Activated CD4-positive, alpha-beta T cell treated with anti-CD3 and anti-CD28 coated beads, Interleukin-2, amount 50 U/mL, for 4 hours (primary cell): ENCODE measurements at places on chromosomes 6 and 20.

GRCh38 chr6:1885576-1886011, 275.9 kb downstream of the FOXC1 start:
- no peak for DNase-seq

DNA sequence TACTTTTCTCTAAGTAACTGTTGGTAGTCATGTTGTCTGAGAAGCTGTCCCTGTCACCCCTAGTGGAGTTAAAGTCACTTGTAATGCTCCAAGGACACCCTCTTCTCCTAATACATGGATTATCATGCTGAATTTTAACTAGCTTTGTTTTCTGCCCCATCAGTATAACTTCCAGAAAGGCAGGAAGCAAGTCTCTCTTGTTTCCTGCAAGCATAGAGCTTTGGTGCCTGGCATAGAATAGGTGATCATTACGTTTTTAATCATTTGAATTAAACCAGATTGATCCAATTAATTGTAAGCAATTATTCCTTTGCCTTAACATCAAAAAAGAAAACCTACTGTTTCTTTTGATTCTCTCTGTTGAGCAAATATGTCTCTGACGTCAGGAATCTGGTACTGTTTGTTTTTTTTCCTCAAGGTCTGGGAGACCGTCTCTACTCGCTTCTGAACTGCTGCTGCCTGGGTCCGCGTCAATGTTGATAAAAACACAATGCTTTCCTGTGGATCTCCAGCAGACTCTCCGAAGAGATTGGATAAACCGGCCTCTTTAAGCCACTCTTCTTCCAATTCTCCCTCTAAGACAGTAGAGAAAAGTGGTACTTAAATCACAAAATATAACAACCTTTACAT, 71.8 kb downstream of the ARHGAP18 start:
- DNase-seq = no peak

- DNase-seq = no peak
These were observed 49.9 kb downstream of the TULP4 start for GRCh38 chr6:158361961-158362669.

DNA sequence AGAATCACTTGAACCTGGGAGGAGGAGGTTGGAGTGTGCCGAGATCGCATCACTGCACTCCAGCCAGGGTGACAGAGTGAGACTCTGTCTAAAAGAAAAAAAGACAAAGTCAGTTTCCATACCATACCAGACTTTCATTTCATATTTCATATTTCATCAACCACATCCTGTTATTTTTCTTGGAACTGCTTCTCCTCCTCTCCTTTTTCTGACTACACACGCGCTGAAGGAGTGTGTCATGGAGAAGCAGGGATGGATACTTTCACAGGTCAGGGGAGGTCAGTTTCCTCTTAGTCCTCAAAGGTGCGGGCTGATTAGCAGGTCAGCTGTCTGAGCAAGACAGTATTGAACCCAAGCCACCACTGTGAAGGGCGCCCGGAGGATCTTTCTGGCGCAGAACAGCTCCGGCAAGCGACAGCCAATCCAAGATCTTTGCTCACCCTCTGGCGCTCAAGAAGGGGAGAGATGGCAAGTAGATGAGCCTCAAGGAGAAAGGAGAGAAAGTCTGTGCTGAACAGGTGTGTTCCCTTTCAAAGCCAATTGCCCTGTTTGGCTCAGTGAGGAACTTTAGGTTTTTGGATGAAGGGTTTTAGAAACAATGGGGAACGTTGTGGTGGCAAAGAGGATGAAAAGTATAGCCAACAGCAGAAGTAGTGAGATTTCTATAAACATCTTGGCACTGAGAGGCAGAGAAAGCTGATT, 18.9 kb upstream of the SYNJ2 start:
- DNase-seq = no peak

- DNase-seq = no peak
These were observed 188.7 kb downstream of the FOXC1 start for GRCh38 chr6:1798303-1798964.

GRCh38 chr6:135129136-135129856, 51.8 kb upstream of the MYB start:
- no peak for DNase-seq

DNA sequence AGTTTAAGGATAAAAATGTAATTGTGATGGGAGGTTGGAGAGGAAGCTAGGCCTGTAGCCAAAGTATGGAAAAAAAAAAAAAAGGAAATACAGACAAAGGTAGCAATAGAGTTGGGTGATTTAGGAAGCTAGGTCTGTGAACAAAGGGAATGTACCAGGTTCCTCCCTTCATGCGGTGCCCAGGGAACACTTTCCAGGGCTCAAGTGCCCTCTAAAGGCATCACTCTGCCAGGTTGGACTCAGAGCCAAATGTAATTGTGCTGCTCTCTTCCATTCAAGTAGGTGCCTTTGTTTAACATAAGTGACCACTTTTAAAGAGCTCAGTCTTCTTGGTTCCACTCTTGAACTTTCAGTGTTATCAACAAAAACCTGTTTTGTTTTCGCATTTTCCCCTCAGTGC, 159.7 kb upstream of the AHI1 start:
- DNase-seq = no peak

- no peak for DNase-seq
These were observed 161.1 kb downstream of the EYS start for GRCh38 chr6:65545920-65546319.

- no peak for DNase-seq
These were observed 187.1 kb upstream of the CEP162 start for GRCh38 chr6:84414531-84414930.

GRCh38 chr6:50899306-50899870, 80.7 kb downstream of the TFAP2B start:
- DNase-seq = no peak

DNA sequence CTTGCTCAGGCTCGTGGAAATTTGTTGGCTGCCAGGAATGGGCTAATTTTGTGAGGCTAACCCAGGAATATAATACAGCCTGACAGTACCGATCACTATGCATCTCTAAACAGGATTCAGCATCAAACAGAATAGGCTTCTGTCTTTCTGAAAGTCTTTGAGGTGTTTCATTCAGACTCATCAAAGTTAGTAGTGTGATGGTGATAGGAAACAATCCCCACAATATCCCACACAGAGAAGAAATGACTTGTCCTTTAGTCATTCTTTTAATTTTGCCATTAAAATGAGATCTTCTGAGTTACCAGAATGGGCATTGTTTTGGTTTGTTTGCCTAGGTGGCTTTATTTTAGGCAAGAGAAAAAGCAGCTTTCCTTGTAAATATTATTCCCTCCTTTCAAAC, 54.3 kb downstream of the FAM229B start:
- DNase-seq = no peak

GRCh38 chr6:7189101-7189758, 81.5 kb downstream of the RREB1 start:
- no peak for DNase-seq

- no peak for DNase-seq
These were observed 582.9 kb upstream of the CDH4 start for GRCh38 chr20:60669211-60669610.

GRCh38 chr20:13771853-13772453, 12.8 kb downstream of the ESF1 start:
- DNase-seq = no peak

DNA sequence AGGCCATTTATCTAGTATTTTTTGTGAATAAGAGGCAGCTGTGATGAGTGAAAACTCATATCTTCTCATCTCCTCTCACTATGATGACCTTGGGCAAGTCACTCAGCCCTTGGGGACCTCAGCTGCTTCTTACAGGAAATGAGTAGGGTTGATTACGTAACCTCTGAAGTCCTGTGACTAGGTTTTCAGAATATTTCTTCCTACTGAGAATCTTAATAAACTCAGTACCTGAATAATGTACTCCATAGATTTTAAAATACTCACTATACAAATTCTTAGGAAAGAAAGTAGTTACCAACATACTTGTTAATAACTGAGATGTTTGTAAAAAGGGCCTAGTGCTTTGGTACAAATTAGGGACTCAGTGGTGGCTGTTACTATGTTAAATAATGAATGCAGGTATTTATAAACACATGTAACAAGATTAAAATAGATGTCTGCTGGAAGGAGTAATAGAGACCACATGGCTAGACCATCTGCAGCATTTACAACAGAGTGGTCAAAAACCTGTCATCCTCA, 60.9 kb downstream of the RPRD1B start:
- DNase-seq = peak; percentile 7

- no peak for DNase-seq
These were observed 373.7 kb downstream of the BTBD3 start for GRCh38 chr20:12291386-12291785.

DNA sequence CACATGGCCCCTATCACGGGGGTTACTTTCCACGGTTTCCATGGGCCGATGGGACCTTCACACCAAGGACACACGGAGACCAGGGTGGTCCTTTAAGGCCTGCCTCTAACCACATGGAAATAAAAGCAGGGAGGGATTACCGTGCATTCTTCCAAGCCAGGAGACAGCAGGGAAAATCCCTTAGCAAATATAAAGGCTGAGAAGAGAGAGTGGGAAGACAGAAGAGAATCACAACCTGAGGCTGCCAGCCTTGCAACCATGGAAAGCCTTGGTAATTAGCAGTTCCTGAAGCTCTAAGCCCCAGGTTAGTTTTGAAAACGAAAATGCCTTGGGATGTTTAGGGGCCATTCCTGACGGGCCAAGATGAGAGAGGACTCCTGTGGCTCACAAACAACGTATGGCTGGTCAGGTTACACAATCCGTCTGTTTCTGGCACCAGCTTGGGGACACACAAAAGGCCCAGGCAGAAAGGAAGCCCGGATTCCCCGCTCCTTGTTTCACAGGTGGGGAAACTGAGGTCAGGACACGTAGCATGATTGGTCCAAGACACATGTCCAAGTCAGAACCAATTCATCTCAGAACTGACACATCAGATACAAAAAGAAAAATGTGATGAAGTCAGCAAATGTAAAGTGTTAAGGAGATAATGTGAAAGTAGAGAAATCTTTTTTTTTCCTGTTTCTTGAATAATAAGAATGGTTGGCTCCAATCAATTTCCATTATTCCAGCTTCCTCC, 2.8 kb downstream of the PREX1 start:
- no peak for DNase-seq

- DNase-seq = no peak
These were observed 169.0 kb downstream of the FOXC1 start for GRCh38 chr6:1778686-1779235.

DNA sequence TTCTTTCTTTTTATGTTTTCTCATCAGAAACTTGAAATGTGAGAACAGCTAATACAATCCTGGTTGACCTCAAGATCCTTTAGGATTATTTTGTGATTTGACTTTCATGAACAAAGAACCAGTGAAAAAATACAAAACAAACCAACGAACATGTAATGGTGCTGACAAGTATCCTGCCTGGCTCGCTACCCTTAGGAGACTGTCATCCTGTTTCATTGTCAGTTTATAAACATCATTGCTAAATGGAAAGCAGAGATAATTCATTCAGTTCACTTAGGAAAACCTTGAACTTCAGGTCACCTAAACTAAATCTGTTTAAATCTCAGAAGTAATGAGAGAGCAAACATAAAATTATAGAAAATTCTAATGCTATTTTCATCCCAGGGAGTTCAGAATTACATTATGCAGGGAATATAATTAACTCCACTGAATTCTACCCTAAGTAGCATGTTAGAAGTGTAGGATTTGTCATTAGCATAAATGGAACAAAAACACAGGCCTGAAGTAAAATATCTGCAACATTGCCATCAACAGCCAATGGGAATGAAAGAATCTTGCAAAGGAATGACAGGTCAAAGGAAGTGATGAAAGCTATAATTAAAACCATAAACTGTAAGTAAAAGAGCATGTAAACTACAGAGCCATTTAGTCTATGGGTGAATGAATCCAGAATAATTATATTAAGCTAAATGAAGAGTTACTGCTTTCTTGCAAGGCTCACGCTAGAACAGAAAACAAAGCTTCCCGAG, 401.2 kb upstream of the MANEA start:
- DNase-seq = no peak

DNA sequence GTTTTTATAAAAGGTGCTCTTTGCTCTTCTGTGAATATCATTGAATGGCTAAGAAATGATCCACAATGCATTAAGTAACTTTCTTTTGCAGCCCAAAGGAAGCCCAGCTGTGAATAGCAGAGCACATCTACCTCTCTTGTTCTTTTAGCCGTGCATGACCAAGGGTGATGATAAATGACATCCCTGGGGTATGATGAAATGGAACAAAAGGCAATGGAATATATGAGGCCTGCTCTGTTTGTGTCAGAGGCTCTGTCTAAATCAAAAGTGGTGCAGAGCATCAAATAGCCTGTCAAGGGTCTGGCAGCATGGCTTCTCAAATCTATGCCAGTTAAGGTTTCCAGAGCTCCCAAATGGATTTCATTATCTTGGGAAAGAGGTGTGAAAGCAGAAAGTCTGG, 362.6 kb upstream of the RNF217 start:
- DNase-seq = no peak

DNA sequence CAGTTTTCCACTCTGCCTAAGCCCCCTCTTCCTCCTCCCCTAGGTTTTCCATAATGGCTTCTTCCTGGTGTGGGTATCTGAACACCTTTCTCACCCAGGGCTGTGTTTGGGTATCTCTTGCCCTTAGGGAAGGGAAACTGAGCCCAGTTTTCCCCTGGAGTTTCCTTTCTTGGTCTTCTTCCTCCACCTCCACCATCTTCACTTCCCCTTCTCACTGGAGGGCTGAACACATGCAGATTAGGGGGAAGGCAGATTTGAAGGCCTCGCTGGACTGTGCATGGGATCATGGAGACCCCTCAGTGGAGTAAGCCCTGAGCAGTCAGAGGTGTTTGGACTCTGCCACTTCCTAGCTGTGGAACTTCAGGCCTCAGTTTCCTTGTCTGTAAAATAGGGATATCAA, 27.8 kb downstream of the FOXP4 start:
- DNase-seq = no peak

- no peak for DNase-seq
These were observed 39.9 kb upstream of the IYD start for GRCh38 chr6:150328744-150329405.

GRCh38 chr6:38572186-38572813, 67.4 kb downstream of the BTBD9 start:
- no peak for DNase-seq

DNA sequence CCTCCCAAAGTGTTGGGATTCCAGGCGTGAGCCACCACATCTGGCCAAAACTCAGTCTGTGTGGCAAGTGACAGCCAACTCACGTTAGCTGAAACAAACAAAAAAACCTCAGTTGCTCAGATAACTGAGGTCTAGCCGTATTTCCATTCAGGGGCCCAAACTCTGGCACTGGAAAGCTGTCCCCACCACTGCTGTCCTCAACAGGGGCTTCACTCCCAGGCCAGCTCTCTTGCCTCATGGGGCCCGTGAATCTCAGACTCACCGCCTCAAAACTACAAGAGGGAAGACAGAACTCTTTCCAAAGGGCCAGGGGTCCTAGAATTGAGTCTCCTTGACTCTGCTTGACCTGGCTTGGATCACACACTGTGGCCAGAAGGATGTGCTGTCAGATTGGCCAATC, 7.4 kb downstream of the TTPAL start:
- no peak for DNase-seq
